Right kidney (tissue), 9 donors: ENCODE measurements at places on chromosomes 6 and 20.

DNA sequence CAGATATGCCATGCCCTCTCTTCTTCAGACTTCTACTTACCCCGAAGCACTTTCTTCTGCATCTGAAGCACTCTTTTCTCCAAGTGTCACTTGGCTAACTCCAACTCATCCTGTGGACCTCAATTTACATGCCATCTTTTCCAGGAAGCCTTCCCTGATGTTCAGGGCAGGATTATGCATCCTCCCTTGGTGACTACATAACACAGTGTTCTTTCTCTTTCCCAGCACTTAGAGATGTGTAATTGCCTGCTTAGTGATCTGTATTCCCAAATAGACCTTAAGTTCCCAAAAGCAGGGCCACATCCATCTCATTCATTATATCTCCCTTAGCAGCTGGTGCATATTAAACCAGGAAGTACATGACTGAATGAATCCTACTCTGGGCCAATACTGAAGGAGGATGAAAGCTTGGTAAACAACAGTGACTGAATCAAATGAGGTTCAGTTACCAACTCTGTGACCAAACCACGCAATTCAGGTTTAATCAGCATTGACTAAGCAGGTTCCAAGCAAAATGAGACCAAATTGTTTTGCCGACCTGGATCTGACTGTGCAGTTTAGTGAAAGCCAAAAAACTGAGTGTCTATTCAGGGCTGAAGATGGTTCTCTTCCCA lies 121.4 kb upstream of the TCF21 start:
- no peak for DNase-seq

GRCh38 chr20:62163986-62164762 lies 18.7 kb upstream of the MTG2 start:
- DNase-seq = no peak

DNA sequence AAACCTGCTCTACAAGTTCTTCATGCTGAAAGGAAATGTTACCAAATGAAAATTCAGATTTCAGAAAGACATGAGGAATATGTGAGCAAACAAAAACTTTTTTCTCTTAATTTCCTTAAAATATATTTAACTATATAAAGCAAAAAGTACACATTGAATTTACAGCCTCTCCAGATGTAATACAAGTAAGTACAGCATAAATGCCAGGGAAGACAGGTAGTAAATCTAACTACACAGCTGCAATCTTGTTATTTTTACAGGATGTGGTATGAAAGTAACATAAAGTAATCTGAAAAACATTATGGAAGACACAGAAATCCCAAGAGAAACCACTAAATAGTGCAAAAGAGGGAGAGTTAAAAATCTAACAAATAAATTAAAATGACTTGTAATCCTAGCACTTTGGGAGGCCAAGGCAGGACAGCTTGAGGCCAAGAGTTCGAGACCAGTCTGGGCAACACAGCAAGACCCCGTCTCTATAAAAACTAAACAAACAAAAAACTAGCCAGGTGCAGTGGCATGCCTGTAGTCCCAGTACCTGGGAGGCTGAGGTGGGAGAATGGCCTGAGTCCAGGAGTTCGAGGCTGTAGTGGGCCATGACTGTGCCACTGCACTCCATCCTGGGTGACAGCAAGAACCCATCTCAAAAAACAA lies 50.7 kb downstream of the FAM8A1 start:
- no peak for DNase-seq

DNA sequence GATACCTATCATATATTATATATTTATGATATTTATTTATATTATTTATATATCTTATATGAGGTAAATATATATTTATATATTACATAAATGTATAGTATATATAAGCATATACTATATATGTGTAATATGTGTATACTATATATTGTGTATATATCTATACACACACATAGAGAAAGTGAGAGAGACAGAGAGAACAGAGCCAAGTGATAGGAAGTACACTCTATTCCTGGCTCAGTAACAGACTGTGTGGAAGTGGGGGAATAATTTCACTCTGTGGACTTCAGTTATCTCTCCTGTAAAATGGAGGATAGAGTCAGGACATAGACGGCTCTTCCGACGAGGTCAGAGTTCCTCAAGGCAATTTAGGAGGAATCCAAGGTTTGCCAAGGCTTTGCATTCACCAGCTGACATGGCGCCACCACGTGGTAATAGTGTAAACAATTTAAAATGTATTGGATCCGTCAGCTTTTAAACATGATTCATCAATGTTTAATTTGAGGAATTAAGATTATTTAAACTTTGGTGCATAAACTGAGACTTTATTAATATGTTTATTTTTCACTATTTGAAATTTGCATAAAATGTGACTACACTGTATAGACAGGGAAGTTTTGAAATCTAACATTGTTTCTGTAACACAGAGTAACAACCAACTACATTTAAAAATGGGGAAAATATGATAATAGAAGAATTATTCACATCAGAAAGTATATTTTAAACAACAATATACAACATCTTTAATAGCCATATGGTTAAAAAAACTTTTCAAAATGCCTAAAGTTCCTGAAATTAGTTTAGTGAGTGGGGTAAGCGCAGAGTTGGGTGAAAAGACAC lies 75.4 kb upstream of the TMEM244 start:
- peak; percentile 17 for DNase-seq

DNA sequence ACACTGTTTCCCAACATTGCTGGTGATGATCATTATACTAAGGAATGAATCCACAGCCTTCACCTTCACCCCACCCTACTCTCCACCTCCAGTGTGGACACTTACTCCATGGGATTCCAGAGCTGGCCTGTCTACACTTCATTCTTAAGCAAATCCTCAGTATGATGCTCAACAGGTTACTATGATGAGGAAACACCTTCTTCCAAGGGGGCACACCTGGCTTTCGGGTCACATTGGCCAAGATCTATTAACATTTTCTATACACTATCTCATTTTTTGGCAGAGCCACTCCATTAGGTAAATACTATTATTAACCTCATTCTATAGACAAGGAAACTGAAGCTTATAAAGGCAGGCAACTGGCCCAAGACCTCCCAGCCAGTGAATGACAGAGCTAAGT lies 8.0 kb upstream of the EPPIN start:
- no peak for DNase-seq

DNA sequence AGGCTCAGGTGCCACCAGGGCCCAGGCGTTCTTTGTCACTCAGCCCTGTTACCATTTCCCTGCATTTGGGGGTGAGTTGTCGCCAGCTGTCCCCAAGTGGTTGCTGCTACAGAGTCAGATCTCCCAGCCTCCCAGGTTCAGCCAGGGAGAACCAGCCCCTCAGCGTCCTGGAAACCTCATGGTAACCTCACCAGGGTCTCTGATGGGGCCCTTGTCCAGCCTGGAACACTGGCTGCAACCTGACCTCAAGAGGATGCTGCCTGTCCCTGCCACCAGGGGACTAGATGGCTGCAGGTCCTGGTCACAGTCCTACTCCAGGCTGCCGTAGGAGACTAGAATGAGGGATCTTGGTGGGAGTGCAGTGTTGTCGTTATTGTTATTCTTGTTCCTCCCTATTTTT lies 228.3 kb upstream of the PDE10A start:
- no peak for DNase-seq

DNA sequence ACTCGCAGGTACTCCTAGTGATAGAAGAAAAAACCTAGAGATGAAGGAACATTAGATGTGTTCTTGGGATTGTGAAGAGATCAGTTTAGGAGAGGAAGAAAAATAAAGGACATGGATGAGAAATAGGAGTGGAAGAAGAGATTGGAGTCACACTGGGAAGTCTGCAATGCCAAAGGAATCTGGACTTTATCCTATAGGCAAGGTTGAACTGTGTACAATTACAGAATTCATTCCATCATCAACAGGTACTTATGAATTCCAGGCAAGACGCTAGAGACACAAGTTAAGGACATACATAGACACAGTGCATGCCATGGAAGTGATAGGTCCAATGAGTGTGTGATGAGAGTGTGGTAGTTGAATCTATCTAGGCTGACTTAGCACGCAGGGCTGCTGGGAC lies 101.3 kb downstream of the EDN1 start:
- DNase-seq = no peak

DNA sequence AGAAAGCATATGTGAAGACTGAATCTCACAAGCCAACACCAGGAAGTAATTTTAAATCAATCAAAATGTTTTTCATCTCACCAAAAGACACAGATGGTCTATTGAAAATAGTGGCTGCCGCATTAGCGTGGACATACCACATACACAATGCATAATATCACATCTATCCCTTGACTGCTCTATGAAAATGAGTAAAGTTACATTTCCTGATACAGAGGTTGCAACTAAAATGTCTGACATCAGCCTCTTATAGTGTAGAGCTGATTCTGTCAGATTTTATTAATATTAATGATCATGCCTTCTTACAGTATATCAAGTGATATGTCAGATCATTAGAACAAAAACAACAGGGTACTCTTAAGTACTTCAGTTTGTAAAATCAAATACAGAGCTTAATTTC lies 339.8 kb upstream of the EPHA7 start:
- no peak for DNase-seq

DNA sequence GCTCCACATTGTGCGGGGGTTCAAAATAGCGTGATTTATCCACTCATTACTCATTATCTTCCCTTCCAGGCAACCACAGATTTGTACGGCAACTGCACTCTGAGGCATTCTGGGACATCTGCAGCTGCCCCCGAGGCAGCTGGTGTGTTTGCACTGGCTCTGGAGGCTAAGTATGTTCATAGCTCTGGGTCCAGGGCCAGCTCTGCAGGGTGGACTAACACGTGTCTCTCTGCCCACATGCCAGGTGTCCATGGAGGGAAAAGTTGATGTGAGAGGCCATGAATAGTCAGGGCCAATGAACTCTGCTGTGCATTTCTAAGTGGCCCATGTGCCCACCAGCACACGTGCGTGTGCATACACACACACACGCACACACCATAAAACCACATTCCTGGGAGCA lies 74.9 kb downstream of the BFSP1 start:
- DNase-seq = no peak

DNA sequence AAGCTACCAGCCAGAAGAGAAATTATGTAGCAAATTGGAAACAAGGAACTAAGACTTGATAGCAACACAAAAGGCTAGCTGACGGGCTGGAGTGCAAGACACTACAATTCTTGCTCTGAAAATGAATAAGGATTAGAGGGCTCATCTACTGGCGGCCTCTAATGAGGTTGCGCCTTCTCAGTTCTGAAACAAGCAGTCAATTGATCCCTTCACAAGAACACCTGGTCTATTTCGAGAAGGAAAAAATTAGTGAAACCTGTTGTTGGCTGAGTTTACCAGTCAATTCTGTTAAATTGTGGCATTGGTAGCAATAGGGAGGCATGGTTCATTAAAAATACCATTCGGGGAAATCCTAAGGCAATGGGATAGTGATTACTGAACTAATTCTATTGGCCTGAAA lies 74.8 kb upstream of the JARID2 start:
- DNase-seq = no peak

GRCh38 chr6:75755704-75756103 lies 6.7 kb downstream of the MYO6 start:
- no peak for DNase-seq

DNA sequence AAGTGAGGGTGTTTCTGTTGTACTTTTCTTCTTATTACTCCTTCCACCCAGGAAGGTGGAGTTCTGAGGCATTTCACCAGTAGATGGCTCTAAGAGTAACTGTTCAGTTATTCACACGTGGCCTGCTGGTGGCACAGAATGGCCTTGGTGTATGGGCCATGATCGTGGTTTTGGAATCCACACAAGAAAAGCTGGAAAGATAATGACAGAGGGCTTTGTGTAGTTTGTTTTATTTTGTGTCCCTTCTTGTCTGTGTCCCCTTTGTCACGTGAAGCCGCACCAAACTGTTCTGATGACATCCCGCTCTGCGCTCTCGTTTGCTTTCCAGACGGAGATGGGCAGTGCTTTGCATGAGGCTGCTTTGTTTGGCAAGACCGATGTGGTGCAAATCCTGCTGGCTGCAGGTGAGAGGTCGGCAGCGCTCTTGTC lies 93.4 kb downstream of the ANKS1A start:
- no peak for DNase-seq

- DNase-seq = no peak
Measured at GRCh38 chr20:54122681-54123586, 50.9 kb downstream of the CYP24A1 start.
